ENCODE measurements at places on chromosomes 3 and 15.

GRCh38 chr3:181486141-181486885 lies 225.4 kb upstream of the SOX2 start:
- no peak for DNase-seq

- DNase-seq: no peak
Observed at GRCh38 chr3:169104972-169105371, 558.5 kb downstream of the MECOM start.

DNA sequence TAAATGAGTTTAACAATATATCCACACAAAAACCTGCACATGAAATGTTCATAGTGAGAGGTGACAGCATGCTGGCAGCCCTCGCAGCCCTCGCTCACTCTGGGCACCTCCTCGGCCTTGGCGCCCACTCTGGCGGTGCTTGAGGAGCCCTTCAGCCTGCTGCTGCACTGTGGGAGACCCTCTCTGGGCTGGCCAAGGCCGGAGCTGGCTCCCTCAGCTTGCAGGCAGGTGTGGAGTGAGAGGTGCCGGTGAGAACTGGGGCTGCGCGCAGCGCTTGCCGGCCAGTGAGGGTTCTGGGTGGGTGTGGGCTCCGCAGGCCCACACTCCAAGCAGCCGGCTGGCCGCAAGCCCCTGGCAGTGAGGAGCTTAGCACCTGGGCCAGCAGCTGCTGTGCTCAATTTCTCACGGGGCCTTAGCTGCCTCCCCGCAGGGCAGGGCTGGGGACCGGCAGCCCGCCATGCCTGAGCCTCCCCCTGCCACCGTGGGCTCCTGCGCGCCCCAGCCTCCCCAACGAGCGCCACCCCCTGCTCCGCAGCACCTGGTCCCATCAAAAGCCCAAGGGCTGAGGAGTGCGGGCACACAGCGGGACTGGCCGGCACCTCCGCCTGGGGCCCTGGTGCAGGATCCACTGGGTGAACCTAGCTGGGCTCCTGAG lies 3.4 kb downstream of the CCDC13 start:
- no peak for DNase-seq

GRCh38 chr3:146169891-146170290 lies 8.9 kb upstream of the PLOD2 start:
- no peak for DNase-seq

DNA sequence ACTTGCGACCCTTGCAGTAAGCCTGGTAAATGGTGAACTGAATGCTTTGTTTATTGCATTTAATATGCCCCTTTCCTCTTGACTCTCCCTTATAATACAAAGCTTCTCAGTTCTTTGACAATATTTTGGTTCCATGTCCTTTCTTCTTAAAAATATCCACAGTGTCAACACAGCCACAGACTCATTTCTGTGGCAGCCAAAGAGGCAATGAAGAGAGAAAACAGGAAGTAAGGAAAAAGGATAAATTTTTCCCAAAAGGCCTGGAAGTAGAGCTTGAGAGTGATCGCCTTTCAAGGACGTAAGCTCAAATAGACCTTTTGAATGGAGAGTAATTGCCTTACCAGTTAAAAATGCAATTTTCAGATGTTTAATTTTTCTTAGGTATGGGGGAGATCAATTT lies 59.4 kb downstream of the PEX5L start:
- no peak for DNase-seq
